PC-9 (cell line): ENCODE measurements at places on chromosomes 4 and X. TPM values are rescaled to one million over a fixed set of nuclear protein-coding genes. Genes with fewer than 3 reads are reported as not detected.

The ZDHHC15 gene
- not detected in 2 replicates for total RNA-seq

The NKX3-2 gene
- total RNA-seq, result not detected in 2 replicates

The BEX1 gene
- total RNA-seq, result not detected in 2 replicates

The VCX2 gene
- not detected in 2 replicates for total RNA-seq

The TMEM47 gene
- total RNA-seq, result not detected in 2 replicates

The S100P gene
- total RNA-seq, result 480 and 837 TPM in 2 replicates

The CCDC120 gene
- 20.6 and 23.9 TPM in 2 replicates for total RNA-seq

The BGN gene
- 0.33 and 0.70 TPM in 2 replicates for total RNA-seq

DNA sequence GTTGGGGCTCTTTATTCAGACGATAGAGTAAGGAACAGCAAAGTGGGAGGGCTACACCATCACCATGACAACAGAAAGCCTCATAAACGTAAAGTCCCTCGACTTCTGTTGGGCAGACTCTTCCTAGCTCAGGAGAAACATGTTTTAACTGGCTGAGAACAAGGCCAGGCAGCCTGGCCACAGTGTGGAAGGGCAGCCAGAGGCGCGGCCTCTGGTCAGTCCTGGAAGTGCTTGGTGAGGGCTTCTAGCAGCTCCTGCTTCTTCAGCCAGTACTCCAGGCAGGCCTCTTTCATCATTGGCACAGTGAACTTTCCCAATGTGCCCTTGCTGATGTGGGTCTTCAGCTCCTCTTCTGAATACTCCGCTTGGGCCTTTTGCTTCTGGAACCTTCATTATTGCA, 690.9 kb downstream of the PCDH19 start:
- no peaks in the 10 kb centered on the region for H3K36me3 ChIP-seq
- H3K4me3 ChIP-seq, result no peak overlapping the region
- no peaks in the 10 kb centered on the region for H3K4me1 ChIP-seq
- no peaks in the 10 kb centered on the region for H3K27me3 ChIP-seq
- DNase-seq, result no peak

DNA sequence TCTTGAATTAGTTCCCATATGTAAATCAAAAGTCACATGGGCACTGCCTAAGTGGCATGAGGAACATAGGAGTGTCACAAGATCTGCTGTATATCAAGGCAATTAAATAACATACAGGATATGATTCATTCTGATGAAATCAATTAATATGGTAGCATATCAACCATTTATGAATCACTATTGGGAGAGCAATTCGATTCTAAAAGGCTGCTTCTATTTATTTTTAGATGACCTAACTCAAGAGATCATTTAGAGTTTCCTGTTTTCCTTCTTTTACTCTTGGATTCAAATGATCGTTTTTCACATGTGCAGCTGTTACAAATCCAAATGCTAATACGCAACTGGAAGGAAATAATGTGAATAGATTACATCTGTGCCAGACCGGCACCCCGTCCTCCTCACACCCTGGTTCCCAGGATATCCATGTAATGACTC, 81.9 kb downstream of the HCCS start:
- DNase-seq, result no peak
- no peaks in the 10 kb centered on the region for H3K4me1 ChIP-seq
- H3K4me3 ChIP-seq, result no peak overlapping the region
- no peaks in the 10 kb centered on the region for H3K27me3 ChIP-seq
- H3K27ac ChIP-seq, result no peak overlapping the region

DNA sequence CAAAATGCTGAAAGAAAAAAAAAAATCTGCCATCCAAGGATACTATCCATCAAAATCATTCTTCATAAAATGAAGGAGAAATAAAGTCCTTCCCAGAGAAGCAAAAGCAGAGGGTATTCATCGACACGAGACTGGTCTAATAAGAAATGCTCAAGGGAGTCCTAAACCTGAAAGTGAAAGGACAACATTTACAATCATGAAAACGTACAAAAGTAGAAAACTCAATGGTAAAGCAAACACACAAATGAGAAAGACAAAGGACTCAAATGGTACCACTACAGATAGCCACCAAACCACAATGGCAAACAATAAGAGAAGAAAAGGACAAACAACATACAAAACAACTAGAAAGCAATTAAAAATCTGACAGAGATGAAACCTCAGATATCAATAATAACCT, 41.0 kb downstream of the CD99L2 start:
- H3K27ac ChIP-seq, result no peak overlapping the region
- H3K27me3 ChIP-seq, result no peaks in the 10 kb centered on the region
- H3K4me1 ChIP-seq, result no peaks in the 10 kb centered on the region
- no peaks in the 10 kb centered on the region for H3K36me3 ChIP-seq
- H3K4me3 ChIP-seq, result no peak overlapping the region

GRCh38 chrX:115949900-115950822, 220.4 kb upstream of the AGTR2 start:
- DNase-seq, result peak; percentile 59
- H3K36me3 ChIP-seq, result no peaks in the 10 kb centered on the region
- no peaks in the 10 kb centered on the region for H3K4me1 ChIP-seq
- no peak overlapping the region for H3K4me3 ChIP-seq
- H3K27ac ChIP-seq, result no peak overlapping the region

- H3K27ac ChIP-seq, result no peak overlapping the region
- H3K4me3 ChIP-seq, result no peak overlapping the region
- no peaks in the 10 kb centered on the region for H3K27me3 ChIP-seq
Measured at GRCh38 chrX:118506805-118507480, 11.3 kb downstream of the DOCK11 start.

DNA sequence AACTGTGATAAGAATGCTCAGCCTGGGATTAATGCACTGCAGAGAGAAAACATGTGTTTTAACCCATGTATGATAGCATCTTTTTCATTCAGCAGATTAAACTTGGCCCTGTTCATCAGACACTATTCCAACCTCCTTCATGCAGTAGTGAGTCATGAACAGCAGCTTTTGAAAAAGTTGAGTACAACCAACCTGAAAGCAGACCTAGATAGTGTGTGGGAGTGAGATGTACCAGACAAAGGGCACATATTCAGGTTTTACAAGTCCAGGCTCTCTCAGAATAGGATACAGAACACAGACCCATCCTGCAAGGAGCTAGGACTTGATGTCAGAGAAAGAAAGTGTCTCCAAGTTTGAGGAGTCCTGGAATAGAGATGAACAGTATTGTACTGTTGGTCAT, 237.3 kb upstream of the STS start:
- no peaks in the 10 kb centered on the region for H3K27me3 ChIP-seq
- no peak overlapping the region for H3K27ac ChIP-seq
- no peak overlapping the region for H3K4me3 ChIP-seq
- no peaks in the 10 kb centered on the region for H3K4me1 ChIP-seq
- no peaks in the 10 kb centered on the region for H3K36me3 ChIP-seq

DNA sequence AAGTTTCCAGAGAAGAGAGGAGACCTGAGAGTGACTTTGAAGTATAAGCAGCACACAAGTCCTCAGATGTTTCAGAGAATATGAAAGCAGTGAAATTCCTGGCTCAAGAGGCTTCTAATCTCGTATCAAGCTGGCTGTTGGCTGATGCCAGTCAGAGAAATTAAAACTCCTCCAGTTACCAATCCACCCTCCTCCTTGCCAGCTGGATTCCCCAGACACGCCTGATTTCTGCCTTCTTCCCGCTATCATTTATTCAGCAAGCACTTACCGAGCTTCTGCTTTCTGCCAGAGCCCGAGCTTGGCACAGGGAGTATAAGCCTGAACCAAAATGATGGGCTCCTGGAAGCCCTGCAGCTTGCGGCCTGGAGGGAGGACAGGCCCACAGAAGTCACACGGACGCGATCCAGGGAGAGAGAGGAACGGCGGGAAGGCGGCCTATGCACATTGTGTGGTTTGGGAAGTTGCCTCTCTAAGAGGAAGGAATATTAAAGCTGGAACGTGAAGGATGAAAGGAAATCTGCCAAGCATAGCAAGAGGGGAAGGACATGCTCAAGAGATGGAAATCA, 102.4 kb upstream of the TBL1X start:
- H3K27me3 ChIP-seq, result no peaks in the 10 kb centered on the region
- H3K4me1 ChIP-seq, result no peaks in the 10 kb centered on the region
- H3K4me3 ChIP-seq, result no peak overlapping the region
- DNase-seq, result no peak

- no peak overlapping the region for H3K27ac ChIP-seq
- H3K27me3 ChIP-seq, result no peaks in the 10 kb centered on the region
- no peak overlapping the region for H3K4me3 ChIP-seq
- no peak for DNase-seq
Measured at GRCh38 chr4:76292730-76293129, 13.8 kb upstream of the STBD1 start.

DNA sequence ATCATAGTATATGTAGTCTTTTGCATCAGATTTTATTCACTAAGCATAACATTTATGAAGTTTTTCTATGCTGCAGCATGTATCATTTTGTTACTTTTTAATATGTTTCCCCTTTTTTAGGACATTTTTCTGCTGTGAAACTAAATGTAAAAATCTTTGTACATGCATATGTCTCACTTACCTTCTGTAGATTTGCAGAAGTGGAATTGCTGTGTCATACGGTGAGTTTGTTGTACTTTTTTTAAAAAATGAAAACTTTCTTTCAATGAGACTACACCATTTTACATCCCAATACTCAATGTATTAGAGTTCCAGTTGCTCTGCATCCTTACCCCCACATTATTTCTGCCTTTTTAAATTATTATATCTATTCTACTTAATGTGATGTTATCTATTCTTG, 868.9 kb downstream of the PDHA2 start:
- DNase-seq, result no peak
- no peak overlapping the region for H3K27ac ChIP-seq
- H3K4me3 ChIP-seq, result no peak overlapping the region
- H3K27me3 ChIP-seq, result no peaks in the 10 kb centered on the region
- no peaks in the 10 kb centered on the region for H3K4me1 ChIP-seq

GRCh38 chr4:1511441-1512041, 105.3 kb upstream of the NKX1-1 start:
- no peaks in the 10 kb centered on the region for H3K36me3 ChIP-seq
- DNase-seq, result no peak
- peaks cover 76% of the 10 kb centered on the region for H3K27me3 ChIP-seq
- H3K4me1 ChIP-seq, result no peaks in the 10 kb centered on the region
- no peak overlapping the region for H3K27ac ChIP-seq

DNA sequence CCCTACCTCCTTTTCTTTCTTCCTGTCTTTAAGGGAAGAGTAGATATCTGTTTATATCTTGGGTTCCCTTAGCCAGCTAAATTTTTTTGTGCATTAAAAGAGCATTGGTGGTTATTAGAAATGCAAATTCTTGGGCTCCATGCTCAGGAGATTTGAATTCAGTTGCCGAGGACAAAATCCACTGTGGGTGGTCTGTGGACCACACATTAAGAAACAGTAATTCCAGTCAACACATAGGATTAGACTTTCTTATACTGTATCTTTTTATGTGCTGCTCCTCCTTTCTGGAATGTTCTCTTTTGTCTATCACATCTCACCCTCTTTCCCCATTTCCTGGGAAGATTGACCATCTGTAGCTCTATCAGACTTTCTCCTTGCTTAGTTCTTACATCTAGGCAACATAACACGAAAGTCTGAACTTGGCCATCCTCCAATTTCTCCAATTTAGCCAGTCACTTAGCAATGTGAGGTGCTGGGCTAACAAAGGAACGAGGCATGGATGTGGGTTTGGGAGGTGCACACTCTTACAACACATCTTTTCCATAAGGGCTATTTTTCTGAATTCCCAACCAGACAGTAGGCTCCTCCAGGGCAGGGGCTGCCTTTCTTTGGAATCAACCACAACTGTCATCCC, 5.3 kb upstream of the PDLIM3 start:
- H3K4me1 ChIP-seq, result no peaks in the 10 kb centered on the region
- no peak overlapping the region for H3K27ac ChIP-seq
- no peaks in the 10 kb centered on the region for H3K36me3 ChIP-seq
- no peaks in the 10 kb centered on the region for H3K27me3 ChIP-seq

DNA sequence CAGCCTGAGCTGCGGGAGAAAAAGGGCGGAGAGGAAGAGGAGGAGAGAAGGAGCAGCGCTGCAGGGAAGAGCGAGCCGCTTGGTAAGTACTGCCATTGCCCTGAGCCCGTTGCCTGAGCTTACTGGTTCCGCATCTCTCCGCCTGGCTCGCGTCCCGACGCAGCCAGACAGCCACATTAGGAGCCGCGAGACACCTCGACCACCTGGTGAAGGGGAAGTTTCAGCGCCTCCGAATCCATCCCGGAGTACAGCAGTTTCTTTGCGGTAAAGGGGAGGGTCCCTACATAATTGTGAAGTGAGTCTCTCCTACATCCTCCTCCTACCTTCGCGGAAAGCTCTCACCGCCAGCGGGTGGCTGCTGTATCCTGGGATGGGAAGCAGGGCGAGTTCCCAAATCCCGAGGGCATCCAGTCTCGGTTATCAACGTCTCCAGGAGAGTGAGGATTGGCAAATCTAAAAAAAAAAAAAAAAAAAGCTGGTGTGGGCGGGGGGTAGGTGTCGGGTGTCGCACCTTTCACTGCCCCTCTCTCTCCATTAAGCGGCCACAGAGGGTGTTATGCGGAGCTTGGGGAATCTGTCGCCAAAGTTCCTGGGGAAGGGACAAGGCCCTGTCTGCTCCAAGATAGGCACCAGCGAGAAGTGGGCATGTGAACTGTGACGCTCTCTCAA, 7.9 kb downstream of the TBX22 start:
- H3K4me3 ChIP-seq, result no peak overlapping the region
- H3K27ac ChIP-seq, result no peak overlapping the region
- H3K4me1 ChIP-seq, result no peaks in the 10 kb centered on the region
- H3K36me3 ChIP-seq, result no peaks in the 10 kb centered on the region
- no peak for DNase-seq

DNA sequence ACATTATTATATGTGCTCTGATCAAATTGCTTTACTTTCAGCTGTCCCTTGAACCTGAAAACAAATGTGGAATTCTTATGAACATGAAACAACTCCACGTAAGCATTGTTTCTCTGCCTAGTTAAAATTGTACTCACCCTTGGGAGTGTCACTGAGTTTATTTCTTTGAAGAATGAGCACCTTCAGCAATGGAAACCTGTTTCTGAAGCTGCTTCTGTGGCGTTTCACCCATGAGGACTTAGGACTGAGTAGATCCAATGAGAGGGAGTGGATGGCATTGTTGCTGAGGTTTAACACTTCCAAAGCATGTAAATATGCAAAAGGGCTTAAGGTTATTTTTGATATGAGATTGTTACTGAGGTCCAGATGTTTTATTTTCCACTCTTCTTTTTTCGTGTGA, 3.2 kb downstream of the LRRC66 start:
- no peaks in the 10 kb centered on the region for H3K36me3 ChIP-seq
- no peak overlapping the region for H3K4me3 ChIP-seq
- DNase-seq, result no peak
- no peaks in the 10 kb centered on the region; the same call in 1 of the 2 replicates for H3K4me1 ChIP-seq
- no peaks in the 10 kb centered on the region for H3K27me3 ChIP-seq
- H3K27ac ChIP-seq, result no peak overlapping the region
